CD4-positive, alpha-beta T cell treated with Interleukin-2 at 100 ng/mL for 4 hours (primary cell): ENCODE measurements at places on chromosomes 2 and 18.

DNA sequence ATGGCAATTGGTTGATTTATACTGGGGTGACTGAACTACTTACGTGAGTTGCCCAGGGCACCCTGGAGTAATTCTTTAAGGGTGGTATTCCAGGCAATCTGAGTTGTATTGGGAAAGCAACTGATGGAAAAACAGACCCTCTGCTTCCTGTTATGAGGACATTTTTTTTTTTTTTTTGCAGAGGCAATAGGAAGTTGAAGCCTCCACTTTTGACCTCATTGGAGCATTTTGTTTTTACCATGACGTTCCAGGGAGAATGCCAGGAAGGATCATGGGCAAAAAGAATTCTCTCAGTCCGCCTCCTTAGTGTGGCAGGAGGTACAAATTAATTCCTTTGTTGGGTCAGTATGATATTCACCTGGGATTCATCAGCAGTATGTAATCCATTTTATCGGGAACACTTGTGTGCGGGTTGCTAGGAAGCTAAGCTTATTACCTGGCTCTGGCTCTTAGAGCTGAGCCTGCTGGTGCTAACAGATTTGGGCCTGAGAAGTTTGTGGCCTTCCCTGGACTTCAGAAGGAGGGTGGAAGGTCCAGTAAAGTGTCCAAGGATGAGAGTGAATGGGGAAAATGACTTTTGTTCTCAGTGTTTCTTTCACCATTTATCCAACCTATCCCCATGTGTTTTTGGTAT lies 272.9 kb upstream of the EPAS1 start:
- DNase-seq, result no peak

- DNase-seq, result no peak
These were observed 272.9 kb downstream of the TGIF1 start for GRCh38 chr18:3722649-3723433.

GRCh38 chr2:176865336-176865735 lies 347.3 kb upstream of the HNRNPA3 start:
- no peak for DNase-seq

DNA sequence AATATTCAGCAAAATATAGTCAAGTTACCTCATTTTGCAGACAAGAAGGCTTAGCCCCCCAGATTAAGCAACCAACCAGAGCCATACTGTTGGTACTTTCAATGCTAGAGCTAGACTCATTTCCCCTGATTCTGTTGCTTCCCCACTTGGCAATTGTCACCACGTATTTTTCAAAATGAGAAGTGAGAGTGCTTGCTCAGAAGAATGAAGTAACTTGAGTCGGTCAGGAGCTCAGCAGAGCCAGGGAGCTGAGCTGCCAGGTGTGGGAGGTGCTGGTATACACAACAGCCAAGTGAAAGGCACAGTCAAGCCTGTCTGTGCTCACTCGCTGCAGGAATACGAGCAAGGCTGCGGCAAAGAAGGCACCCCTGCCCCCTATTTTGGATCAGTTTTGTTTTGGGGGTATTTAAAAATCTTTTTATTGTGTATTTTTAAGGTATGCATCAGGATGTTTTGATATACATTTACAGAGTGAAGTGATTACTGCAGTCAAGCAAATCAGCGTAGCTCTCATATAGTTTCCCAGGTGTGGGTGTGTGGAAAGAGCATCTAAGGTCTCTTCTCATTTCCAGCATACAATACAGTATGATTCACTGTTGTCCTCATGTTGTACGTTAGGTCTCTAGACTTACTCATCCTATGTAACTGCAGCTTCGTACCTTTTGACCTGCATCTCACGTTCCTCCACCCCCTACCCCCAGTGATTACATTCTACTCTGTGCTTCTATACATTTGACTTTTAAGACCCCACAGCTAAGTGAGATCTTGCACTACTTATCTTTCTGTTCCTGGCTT lies 62.4 kb downstream of the MRPS9 start:
- no peak for DNase-seq

- DNase-seq, result no peak
These were observed 36.1 kb downstream of the TMEM163 start for GRCh38 chr2:134682726-134683125.

GRCh38 chr2:26270373-26270772 lies 25.6 kb downstream of the HADHB start:
- no peak for DNase-seq

DNA sequence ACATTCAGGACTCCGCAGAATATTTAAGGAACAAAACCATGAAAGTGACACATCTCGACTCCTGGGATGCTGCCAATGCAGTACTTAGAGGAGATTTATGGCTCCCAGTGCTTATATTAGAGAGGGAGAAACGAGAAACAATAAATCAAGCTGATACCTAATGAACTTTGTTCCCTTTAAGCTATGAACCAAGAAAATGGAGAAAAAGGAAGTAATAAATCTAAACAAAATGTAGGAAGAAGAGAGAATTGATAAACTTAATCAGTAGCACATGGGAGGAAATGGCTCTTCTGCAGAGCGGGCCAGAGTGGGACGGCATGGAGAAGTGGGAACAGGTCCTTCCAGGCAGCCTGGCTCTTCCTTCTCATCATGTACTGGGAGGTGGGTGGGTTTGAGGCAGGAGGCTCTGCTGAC lies 42.7 kb downstream of the NPPC start:
- DNase-seq, result no peak

- no peak for DNase-seq
These were observed 374.4 kb downstream of the MTX2 start for GRCh38 chr2:176643646-176644045.
